Stomach (tissue), 19 donors: ENCODE measurements at places on chromosomes 5 and 9.
A peak's percentile ranks its signal among the peaks of the same experiment; 100 is the strongest.

DNA sequence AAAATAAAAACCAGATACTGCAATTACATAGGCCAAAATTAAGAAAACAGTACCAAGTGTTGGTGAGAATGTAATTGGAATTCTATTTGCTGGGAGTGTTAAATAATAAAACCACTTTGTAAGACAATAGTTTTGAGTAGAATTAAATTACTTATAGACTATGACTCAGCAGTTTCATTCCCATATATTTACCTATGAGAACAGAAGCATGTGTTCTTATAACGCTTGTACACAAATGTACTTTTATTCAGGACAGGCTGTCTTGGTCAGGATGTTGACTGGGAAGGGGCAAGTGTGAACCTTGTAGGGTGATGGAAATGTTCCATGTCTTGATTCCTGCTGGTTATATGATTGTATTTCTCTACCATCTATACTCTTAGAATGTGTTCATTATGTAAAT is 56.3 kb downstream of the ERBIN start:
- no peak for DNase-seq

DNA sequence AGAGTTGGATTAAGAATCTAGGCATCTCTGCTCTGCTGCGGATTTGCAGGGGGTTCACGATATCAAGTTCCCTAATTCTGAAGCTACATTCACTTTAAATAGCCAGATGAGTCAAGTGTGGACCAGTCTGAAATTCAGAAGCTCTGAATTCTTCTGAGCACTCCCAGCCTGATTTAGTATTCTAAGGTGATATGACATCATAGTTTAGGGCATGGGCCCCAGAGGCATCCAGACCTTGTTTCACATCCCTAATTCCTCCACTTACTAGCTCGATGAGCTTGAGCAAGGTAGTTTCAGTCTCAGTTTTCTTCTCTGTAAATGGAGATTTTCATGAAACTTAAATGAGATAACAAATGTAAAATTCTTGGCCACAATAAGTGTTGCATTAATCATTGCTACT is 65.2 kb downstream of the TMEM167A start:
- DNase-seq, result no peak

DNA sequence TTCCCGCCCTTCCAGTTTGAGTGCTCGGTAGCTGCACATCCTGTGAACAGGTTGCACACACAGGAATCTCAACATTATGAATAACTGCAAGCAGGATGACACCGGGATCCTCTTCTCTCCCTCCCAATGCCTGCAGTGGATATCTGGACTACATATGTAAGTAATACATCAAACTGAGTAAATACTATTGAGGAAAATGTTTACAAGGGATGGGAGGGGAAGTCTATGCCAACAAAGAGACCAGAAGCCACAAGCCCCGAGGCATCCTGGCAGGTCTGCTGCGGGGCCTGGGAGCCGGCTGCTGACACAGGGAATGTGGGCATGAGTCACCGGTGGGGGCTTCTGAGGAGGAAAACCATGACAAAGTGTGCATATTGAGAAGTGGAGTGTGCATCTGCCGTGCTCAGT is 8.6 kb upstream of the ANKRD33B start:
- no peak for DNase-seq

GRCh38 chr5:83551821-83552220 is 80.3 kb downstream of the VCAN start:
- no peak for DNase-seq

DNA sequence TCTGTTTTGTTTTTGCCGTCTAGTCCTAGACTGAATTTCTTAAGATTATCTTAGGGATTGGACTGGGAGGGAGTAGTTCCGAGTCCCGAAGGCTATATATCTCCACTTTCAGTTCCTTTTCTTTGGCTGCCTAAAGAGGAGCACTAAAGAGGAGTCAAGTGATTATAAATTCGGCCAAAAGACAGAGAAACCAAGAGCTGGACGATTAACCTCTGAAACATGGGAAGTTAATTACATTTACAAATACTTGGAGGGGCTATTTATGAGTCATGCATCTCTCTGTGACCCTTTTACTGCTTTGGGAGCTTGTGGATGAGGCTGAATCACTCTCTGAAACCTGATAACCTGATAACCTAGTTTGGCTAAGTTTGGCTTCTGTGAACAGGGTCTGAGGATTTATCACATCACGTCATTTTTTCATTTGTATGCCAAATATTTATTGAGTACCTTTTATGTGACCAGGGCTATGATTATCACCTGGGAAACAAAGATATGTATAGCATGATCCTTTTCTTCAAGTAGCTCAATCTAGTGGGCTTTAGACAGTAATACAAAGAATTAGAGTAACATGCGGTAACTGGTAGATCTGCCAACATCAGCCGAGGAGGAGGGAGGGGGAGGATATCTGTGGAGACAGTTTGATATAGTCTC is 180.9 kb downstream of the CD180 start:
- DNase-seq, result peak; percentile 54

DNA sequence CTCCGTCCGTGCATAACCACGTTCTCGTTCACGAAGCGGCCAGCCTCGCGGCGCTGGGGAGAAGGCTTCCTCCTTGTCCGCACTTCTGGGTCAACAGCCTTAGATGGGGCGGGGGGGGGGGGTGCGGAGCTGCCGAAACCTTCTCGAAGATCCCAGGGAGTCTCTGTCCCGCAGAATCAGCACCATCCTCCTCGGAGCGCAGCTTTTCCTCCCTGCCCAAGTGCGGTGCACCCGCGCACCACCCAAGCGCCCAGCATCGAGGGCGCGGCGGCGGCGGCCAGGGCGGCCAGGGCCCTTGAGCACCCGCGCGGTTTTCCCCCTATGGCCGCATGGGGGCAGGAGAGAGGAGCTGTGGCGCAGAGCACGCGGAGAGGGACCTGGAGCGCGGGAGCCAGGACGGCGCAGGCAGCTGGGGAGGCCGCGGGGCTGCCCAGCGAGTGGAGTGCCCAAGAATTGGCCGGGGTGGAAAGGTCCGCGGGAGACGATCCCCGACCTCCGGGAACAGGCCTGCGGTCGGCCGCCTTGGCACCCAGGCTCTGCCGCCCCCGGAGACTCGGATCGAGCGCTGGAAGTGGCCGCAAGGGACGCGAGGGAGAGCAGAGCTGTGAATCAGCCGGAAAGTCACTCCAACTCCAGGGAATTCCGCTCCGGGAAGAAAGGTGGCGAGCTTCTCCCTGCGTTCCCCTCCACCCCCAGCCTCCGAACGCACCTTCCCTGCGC is 43.1 kb downstream of the TMEM174 start:
- DNase-seq, result peak; percentile 83

DNA sequence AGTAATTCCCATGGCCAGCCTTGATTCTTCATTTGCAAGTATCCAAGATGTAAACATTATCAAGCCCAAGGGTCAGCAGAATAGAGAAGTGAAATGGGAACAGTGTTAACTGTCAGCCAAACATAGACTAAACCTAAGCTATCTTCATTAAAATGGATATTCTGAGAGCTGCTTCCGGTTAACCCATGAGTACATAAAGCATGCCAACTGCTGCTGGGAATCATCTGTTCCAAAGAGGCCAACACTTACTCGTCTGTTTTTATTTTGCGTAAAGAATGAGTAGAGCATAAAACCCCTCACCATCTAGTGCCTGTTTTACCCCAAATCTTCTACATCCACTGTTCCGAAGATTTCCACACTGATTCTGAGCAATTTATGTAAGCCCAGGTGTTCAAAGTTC is 257.6 kb downstream of the GLIS3 start:
- no peak for DNase-seq

GRCh38 chr5:132820162-132820754 is 7.2 kb downstream of the SOWAHA start:
- peak; percentile 96 for DNase-seq

- no peak for DNase-seq
These were observed 51.5 kb upstream of the HRH2 start for GRCh38 chr5:175606409-175606808.

- peak; percentile 23 for DNase-seq
These were observed 287.0 kb upstream of the TMEM161B start for GRCh38 chr5:88555674-88556073.

GRCh38 chr5:1315709-1316587 is 21.1 kb upstream of the TERT start:
- peak; percentile 88 for DNase-seq

DNA sequence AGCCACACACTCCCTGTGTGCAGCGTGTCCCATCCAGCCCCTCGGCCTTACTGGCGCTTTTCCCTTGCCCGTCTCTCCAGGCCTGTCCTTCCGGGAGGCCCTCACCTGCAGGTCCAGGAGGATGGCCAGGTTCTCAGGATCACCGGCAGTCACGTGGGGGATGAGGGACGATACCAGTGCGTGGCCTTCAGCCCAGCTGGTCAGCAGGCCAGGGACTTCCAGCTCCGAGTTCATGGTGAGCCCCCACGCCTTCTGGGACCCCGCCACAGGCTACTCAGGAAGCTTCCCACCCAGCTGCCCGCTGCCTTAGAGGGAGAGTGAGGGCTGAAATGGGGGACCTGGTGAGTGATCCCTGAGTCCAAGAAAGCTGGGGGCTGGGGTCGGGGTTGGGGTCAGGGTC is 85.8 kb downstream of the HMCN2 start:
- DNase-seq, result no peak

- DNase-seq, result peak; percentile 84
These were observed 75.9 kb downstream of the SLC38A9 start for GRCh38 chr5:55636177-55636576.

DNA sequence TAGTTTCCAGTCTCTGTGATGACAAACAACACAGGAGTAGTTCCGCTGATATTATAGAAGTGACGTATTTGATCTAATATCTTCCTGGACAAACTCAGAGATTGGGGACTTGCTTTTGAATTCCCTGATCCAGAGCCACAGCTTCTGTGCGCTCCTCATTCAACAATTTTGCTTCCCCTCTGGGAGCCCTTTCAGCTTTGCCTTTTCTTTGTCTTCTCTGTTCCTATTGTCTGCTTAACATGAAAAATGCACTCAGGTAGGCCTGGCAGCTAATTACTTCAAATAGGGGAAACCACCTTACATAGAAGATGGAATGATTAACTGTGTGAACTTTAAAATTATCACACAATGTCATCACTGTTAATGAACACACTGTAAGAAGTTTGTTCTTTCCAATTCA is 192.9 kb downstream of the EPB41L4A start:
- DNase-seq, result no peak

- DNase-seq, result peak; percentile 54
These were observed 654 bp downstream of the ADAMTS2 start for GRCh38 chr5:179344431-179345182.

DNA sequence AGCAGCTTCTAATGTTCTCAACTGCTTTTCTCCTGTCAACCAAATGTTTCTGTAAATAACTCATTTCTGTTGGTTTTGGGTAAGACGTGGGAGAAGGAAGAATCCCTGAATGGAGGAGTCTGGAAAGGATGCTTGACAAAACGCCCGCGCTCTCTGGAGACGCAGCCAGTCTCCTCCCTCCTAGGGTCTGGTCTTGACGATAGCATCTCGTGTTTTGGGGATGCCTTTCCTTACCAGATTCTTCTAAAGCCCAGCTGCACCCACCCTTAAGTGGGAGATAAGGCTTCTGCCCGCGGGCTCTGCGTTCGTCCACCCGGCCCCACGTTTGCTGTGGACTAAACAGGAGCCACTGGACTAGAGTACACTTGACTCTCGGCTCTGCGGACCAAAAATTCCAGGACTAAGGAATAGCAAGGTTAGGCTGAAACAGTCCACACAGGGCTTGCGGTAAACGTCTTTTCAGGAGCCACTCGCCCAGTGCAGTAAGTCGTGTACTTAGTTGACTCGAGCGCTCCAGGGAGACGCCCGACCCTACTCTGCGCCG is 491 bp upstream of the CTSL start:
- peak; percentile 59 for DNase-seq

GRCh38 chr5:141705469-141705868 is 23.4 kb upstream of the ARAP3 start:
- no peak for DNase-seq

- no peak for DNase-seq
These were observed 1146.3 kb downstream of the MAT2B start for GRCh38 chr5:164651546-164652275.

DNA sequence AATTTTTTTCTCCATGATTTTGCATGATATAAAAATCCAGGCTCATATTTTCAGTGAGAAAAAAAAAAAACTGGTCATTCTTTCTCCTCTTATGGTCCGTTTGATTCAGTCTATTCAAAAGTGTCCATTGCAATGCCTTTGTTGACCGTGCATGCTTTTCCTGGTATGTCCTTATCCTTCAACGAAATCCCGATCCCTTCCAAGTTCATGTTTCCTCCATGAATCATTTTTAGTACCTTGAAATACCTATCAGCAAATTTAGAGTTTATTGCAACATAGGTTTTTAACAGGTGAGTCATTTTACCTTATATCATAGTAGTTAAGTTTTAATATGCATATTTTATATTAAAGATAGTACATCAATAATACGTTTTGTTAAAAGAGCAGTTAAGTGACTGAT is 773.8 kb upstream of the CHD1 start:
- DNase-seq, result no peak

- no peak for DNase-seq
These were observed 857.1 kb downstream of the TAF11L14 start for GRCh38 chr5:18491349-18491748.

GRCh38 chr9:20683351-20684034 is 566 bp upstream of the FOCAD start:
- peak; percentile 31 for DNase-seq

DNA sequence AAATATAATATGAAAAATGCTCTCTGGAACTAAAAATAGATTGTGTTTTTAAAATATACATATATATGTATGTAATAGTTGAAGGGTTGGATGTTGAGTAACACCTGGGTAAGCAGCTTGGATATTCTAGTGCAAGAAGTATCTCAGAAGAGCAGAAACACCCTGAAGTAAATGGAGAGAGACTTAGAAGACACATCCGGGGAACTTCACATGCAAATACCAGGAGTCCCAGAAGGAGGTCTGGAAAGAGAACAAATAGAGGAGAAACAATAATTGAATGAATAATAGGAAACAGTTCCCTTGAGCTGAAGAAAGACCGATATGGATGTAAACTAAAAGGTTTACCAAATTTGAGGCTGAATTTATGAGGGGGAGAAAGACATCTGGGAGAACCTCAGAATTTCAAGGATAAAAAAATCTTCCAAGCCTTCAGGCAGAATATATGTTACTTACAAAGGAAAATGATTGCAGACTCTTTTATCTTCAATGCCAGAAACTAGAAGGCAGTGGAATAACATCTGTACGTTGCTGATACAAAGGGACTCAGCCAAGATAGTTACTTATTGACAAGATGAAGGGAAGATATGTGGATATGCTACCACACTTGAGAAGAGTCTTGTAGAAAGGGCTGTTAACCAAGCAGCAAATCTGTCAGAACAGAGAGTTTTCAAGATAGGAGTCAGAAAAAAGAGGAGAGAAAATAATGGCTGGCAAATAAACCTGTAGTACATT is 42.7 kb downstream of the HSDL2 start:
- DNase-seq, result no peak

DNA sequence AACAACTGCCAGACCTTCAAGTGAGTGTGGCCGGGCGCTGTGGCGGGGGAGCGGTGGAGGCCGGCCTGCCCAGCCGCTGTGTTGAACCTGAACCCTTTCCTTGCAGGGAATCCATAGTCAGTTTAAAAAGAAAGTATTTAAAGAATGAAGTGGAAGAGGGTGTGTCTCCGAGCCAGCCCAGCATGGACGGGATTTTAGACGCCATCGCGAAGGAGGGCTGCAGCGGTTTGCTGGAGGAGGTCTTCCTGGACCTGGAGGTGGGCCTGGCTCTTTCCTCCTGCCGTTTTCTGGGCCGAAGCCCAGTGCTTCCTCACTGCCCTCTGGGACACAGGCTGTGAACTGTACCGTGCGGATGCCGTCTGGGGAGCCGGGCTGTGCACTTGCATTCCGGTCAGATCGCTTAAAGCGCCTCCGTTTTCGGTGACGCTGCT is 19.1 kb downstream of the EXOC3 start:
- no peak for DNase-seq
